Breast epithelium (tissue), 4 donors: ENCODE measurements at places on chromosomes 2 and 18.

DNA sequence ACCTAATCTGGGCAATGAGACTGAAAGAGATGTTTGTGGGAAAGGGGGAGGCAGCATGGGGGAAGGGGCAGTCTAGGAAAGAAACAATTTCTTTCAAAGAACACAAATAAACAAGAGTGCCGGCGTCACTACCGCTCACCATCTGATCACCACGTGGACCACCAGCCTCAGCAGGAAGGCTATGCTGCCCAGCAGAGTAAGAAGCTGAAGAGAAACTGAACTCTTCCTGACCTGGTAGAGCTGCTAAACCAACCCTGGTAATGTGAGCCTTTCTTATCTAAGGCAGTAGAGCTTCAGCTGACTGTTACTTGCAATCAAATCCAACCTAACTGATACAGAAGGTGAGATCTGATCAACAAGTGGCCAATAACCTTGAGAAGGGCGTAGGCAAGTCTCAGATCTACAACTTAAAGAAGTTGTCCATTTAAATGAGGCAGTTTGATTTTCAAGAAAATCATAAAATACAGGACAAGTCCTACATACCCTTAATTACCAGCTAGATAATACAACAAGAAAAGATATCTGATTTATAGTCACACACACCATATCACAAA is 44.2 kb upstream of the SPTBN1 start:
- H3K36me3 ChIP-seq = no peaks in the 10 kb centered on the region
- no peak overlapping the region for H3K27ac ChIP-seq
- no peaks in the 10 kb centered on the region for H3K4me1 ChIP-seq
- no peak overlapping the region for H3K4me3 ChIP-seq

DNA sequence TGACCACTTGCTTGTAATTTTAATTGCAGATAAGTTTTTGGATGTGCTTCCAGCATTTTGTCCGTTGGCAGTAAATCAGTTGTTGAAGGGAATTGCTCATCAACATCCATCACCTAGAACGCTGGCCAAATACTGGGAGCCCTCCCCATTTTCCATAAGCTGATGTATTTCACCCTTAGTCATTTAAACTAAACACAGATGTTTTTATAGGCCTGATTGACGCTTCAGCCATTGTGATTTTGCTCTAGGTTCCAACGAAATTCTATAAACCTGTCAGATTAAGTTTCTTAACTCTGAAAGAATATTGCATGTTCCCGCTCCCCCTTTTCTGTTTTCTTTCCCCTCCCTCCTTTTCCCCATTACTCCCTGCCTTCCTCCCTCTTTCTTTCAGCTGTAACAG is 1.0 kb upstream of the RPRM start:
- H3K36me3 ChIP-seq = no peaks in the 10 kb centered on the region
- H3K27ac ChIP-seq = no peak overlapping the region
- H3K4me1 ChIP-seq = no peaks in the 10 kb centered on the region
- no peak overlapping the region for H3K4me3 ChIP-seq

DNA sequence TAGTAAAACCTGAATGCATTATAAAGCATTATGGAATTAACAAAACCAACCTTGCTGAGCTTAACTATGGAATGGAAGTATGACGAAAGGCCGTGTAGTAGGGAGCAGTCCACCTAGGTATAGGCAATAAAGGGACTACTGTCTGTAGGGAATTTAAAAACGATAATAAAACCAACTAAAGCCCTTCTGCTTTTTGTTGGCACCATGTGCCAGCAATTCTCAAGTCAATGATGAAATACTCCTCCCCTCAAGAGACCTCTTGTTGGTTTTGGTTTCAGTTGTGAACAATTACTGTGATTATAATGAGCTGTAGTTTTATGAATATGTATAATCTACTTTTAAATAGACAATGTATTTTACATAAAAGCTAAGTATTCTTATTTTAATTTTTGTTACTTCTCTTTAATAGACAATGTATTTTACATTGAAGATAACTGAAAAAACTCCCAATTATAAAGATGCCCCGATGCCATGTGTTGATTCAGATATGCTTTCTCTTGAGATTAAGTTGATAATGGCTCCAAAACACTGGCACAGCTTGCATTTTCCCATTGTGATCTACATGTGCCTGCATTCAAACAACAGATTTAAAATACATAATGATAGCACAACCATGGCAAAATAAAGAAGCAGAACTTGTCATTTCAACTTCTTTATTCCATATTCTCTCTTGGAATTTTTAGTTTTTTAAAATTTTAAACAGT is 55.5 kb upstream of the ZDBF2 start:
- no peaks in the 10 kb centered on the region for H3K27me3 ChIP-seq
- no peaks in the 10 kb centered on the region for H3K4me1 ChIP-seq
- H3K27ac ChIP-seq = no peak overlapping the region
- DNase-seq = no peak
- H3K4me3 ChIP-seq = no peak overlapping the region

DNA sequence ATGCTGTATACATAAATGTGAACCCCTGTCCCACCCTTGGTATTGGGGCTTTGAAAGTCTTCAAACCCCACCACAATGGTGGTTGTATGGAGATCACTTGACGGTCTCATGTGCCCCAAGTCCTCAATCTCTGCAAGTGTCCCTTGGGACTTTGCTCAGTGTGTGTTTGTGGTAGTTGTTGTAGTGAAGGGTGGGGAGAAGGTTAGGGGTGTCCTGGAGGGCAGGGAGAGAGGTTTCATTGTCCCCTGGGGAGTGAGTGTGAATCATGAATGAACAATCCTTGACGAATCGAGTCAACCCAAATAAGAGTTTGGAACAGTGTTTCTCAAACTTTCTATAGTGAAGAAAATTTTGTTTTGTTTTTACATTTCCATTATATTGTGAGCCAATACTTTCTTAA is 28.1 kb downstream of the COL4A3 start:
- no peaks in the 10 kb centered on the region for H3K27me3 ChIP-seq
- H3K36me3 ChIP-seq = no peaks in the 10 kb centered on the region
- DNase-seq = no peak
- H3K4me1 ChIP-seq = no peaks in the 10 kb centered on the region

GRCh38 chr2:12416600-12416999 is 300.1 kb upstream of the TRIB2 start:
- H3K4me3 ChIP-seq = no peak overlapping the region
- H3K27me3 ChIP-seq = no peaks in the 10 kb centered on the region
- H3K36me3 ChIP-seq = no peaks in the 10 kb centered on the region
- DNase-seq = no peak

- no peaks in the 10 kb centered on the region for H3K4me1 ChIP-seq
- no peak overlapping the region for H3K27ac ChIP-seq
- no peaks in the 10 kb centered on the region for H3K36me3 ChIP-seq
- H3K27me3 ChIP-seq = no peaks in the 10 kb centered on the region
These were observed 124.1 kb downstream of the EN1 start for GRCh38 chr2:118723394-118723793.

DNA sequence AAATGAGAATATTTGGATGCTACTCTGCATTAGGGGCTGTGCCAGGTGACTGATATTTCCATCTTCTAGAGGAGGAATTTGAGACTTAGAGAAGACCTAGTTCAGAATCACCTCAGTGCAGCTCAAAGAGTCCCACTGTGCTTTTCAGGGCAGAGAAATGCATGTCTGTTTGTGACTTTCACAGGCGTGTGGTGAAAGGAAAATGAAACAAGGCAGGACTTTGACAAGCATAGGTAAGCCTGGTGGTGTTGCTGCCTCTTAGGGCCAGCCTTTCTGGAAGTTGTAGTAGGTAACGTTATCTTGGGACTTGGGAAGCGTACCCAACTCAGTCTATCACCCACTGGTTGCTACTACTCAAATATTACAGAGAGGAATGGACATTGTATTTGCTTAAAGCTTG is 2.6 kb downstream of the GPR39 start:
- no peak overlapping the region for H3K4me3 ChIP-seq
- H3K36me3 ChIP-seq = no peaks in the 10 kb centered on the region
- DNase-seq = no peak
- H3K27me3 ChIP-seq = no peaks in the 10 kb centered on the region
- no peaks in the 10 kb centered on the region for H3K4me1 ChIP-seq
